ENCODE measurements at places on chromosomes 12 and 14.

GRCh38 chr12:22350886-22351285 is 16.4 kb upstream of the ST8SIA1 start:
- DNase-seq = no peak

GRCh38 chr14:103516426-103517173 is 6.0 kb downstream of the CKB start:
- no peak for DNase-seq

DNA sequence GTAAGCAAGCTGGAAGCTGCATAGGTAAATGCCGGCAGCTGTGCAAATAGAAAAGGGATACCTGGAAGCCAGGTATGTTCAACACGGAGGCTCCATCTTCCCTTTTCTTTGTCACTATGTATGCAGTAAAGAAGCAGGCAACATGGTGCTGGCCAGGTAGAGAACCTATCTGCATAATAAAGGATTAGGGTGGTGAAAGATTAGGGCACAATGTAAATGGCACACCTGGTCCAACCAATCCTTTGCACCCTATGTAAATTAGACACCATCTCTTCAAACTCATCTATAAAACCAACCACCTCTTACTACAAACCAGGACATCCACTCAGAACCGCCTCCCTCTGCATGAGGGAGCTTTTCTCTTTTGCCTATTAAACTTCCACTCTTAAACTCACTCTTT is 32.3 kb downstream of the RPS29 start:
- DNase-seq = no peak

DNA sequence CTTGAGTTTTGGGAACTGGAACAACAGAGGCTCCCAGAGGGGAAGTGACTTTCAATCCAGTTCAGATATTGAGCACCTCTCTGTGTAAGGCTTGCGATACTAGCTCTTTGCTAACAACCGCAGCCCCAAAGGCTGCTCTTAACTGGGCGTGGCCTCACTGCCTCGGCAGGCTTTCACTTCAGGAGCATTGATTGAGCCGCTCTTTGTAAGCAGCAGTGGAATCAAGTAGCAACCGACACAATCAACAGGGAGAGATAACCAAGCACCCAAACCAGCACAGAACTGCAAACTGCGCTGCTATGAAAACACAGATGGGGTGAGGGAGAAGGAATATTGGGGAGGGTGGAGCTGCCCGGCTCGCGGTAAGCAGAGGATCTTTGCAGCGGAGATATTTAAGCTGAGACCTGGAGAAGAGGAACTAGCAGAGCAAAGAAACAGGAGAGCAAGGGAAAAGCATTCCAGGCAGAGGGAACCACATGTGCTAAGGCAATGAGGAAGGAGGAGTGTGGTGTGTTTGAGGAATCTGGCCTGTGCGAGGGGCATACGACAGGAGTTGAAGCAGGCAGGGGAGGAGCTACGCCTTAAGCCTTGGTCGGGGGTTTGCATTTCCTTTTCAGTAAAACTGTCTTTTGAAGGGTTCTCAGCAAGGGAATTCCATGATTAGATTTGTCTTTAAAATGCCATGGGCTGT is 17.3 kb upstream of the YY1 start:
- no peak for DNase-seq

GRCh38 chr12:65926119-65926908 is 102.0 kb downstream of the HMGA2 start:
- DNase-seq = peak; percentile 62

Measured in Caki2 (cell line).